ENCODE measurements at places on chromosomes 12 and 14. TPM values are rescaled to one million over a fixed set of nuclear protein-coding genes. Genes with fewer than 3 reads are reported as not detected.

DNA sequence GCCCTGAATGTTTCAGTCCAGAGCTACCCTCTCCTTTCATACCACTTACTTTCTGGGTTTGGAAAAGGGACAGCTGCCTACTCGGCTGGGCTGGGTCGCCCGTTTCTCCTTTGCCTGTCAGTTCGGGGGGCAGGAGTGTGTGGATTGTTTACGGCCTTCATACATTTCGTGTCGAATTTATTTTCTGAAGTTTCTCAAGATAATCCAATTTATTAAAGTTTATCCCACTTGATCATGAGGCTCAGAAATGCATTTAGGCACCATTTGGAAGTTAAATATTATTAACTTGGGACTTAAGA, 608 bp downstream of the ZNF410 start:
- no peak for DNase-seq

- DNase-seq = no peak
These were observed 106.0 kb downstream of the HMGA2 start for GRCh38 chr12:65930114-65930828.

GRCh38 chr12:18895946-18896345, 158.0 kb downstream of the CAPZA3 start:
- DNase-seq = no peak

DNA sequence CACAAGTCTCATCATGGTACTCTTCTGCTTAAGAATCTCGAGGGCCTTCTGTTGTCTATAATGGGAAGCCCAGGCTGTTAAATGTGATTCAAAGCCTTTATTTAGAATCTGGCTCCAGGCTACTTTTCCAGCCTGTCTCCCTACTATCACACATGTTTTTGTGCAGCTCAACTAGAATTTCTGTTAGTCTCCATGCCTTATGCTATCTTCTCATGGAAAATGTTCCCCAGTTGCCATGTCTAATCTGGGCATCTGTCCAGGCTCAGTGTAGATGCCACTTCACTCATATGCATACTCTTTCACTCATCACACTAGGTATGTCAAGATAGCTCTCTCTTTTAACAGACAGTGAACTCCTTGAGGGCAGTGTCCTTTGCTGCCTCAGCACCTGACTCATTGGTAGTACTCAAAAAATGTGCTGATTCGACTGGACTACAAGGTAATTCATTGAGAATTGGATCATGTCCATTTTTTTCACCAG, 145.3 kb downstream of the TTLL5 start:
- no peak for DNase-seq

GRCh38 chr12:112096667-112097066, 11.9 kb downstream of the NAA25 start:
- DNase-seq = peak; percentile 41

DNA sequence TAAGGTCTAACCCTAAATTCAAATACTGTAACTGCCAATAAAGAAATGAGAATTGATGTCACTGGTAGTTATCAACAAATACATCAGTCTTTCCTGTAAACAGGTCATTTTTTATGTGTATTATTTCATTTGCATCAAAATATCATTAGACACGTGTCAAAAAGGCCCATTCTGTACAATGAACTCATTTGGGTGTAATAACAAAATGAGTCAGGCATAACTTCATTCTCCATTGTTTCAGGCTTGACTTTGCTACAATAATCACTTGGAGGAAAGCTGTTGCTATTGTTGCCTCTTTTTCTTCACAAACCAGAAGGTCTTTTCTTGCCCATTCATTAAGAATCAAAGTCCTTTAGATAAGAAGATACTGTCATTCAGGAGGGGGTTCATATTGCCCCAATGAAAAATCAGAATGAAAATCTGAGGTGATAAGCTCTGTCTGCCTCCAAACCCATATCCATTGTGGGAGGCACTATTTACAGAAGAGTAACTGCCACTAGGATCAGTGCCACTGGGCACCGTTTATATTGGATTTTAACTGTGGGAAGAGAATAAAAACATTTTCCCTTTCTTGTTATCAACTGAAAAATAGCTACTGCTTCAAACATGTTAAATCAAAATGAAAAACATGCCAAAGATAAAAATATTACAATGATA, 10.1 kb downstream of the ENTPD5 start:
- no peak for DNase-seq

GRCh38 chr14:101462726-101463565, 98.3 kb upstream of the DIO3 start:
- DNase-seq = no peak

- no peak for DNase-seq
These were observed 124.7 kb downstream of the DAAM1 start for GRCh38 chr14:59313144-59313651.

DNA sequence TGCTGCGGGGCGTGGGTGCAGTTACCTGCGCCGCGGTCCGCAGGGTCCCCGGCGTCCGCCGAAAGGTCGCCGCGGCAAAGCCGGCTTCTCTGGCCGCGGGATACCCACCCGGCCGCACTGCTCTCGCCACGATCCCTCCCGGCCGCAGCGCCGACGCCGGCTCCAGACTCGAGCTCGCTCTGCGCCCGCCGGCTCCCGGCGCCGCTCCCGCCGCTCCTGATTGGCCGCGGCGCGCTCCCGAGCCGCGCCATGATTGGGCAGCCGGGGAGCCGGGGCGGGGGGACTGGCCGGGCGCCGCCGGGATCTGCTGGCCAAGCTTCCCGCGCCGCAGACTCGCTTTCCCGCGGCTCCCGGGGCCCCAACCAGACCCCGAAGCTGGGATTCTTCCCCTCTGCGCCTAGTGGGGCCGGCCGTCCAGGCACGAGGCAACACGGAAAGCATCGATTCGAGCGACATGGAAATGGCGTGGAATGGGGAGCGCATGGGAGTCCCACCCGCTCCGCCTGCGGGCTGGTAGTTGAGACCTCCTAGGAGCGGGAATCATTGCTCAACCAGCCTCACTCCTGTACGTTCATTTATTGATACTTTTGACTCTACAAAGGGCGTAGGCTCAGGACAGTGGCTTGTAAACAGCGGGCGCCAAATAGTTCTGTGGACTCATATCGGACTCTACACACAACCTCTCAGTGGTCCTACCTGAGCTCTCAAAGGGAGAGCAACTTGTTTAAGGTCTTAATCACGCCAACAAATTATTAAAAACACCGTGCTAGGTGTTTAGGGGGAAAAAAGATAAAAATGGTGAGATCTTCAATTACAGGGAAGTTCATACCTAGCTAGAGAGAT, 36.4 kb upstream of the STON2 start:
- peak; percentile 38 for DNase-seq

DNA sequence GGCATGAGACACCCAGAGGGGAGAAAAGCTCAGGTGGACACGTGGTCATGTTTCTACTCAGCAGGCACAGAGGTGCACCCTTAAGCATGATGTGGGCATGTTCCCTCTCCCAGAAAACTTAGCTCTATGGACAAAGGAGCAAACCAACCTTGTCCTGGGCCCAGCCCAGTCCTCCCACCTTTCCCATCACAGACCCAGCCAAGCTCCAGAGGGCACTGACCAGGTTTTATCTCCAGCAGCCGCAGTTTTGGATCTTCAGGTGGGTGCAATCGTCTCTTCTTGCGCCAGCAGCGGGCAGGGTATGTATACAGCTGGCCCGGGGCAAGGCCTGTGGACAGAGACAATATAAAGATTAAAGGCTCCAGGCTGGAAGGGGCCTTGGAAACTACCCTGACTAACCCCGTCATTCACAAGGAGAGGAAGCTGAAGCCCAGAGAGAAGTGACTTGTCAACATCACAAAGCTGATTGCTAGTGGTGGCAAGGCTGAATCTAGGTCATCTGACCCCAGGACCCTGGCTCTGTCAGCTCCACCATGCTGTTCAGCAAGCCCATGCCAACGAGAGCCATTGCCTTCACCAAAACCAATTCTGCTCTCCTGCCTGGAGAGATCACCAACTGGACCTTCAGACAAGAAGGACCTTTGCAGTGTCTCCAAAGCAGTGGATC, 140.7 kb downstream of the DPF3 start:
- DNase-seq = no peak

GRCh38 chr14:70665448-70666360, 24.0 kb downstream of the TTC9 start:
- DNase-seq = no peak

GRCh38 chr14:50977863-50978528, 33.7 kb upstream of the PYGL start:
- DNase-seq = no peak

- no peak for DNase-seq
These were observed 39.3 kb upstream of the GSG1 start for GRCh38 chr12:13142747-13143146.

DNA sequence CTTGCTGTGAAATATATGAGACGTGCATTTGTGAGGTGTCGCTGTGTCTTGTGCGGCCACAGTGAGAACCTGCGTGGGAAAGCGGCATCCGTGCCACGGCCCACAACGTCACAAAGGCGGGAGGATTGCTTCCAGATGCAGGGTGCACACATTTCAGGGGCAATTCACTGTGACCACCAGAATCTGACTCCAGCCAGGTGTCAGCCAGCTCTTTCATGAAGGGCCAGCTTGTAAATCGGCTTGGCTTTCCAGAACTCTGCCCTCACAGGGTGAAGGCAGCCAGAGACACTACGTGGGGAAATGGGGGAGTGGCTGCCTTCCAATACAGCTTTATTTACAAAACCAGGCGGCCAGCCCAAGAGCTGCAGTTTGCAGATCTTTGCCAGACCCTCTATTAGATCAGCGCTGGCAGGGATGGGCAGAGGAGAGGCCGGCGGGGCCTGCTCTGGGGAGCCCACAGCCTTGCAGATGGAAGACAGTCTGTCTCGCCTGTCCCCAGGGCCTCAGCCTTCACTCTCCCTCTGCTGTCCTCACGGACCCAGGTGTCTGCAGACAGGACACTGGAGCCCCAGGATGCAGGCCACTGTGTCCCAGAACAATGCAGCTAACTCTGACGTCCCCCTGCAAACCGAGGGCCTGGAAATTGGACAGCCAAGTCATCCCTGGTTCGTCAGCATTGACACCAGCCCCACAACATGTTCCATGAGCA, 53.5 kb downstream of the ADGRD1 start:
- no peak for DNase-seq

Gene KRT79
- 0.87 TPM for total RNA-seq

Gene MYH6
- not detected for total RNA-seq

Gene SLC6A12
- not detected for total RNA-seq

Gene CMKLR1
- total RNA-seq = not detected

Gene ANKRD33
- not detected for total RNA-seq

Gene ARID4A
- 22.4 TPM for total RNA-seq

Gene LALBA
- total RNA-seq = not detected
